Cortex of kidney (tissue), 1 donor: ENCODE measurements at places on chromosomes 6 and 20.

- no peak for DNase-seq
Observed at GRCh38 chr6:164294047-164294784, 879.7 kb downstream of the QKI start.

DNA sequence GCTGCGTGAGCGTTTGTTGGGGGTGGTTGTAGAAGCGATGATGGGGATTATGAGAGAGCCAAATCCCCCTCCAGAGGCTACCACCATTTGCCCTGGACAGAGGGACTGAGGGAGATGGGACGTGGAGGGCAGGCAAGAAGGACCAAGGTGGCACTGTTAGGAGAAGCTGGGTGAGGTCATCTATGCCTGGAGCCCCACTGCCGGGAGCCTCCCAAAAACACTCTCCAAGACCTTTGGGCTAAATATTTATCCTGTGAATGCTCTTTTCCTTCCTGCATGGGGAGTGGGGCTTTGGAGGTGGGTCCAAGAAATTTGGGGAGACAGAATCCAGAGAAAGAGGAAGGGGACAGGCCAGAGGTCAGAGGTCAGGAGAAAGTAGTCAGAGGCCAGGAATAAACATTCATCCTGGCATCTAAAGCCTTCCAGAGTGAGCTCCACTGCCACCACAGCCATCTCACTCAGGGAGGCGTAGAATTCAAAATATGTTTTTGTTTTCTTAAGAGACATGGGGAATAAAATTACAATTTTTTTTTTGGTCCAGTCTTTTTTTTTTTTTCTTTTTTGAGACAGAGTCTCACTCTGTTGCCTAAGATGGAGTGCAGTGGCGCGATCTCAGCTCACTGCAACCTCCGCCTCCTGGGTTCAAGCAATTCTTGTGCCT, 17.8 kb upstream of the PTGIS start:
- DNase-seq = no peak

DNA sequence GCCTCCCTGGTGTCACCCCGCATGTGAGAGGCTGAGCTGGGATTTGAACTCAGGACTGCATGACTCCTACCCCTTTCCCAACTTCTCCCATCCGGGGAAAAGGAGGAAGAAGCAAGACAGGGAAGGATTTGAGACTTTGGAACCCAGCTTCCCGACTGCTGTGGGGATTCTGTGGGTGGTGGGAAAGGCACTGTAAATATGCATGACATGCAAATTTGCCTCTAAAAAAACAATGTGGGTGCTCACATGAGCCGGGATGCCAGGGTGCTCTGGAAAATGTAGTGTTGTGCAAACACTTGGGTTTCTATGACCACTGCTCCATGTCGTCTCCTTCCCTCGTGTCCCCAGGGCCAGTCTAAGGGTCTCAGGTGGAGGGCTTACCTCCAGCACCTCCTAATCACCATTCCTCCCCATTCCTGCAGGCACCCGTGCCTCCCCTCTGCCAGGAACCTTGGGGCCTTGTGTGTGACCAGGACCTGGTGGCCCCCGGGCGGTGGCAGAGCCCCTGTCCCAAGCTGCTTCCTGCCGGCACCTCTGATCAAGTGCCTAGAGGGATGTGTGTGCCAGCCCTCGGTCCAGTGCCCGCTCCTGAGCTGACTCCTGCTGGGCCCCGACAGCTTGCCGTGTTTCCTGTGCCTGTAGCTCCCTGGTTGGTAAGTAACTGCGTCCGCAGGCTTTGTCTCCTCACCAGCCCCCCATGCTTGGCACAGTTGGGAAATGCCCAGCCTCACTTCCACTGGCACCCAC, 60.7 kb downstream of the DLGAP4 start:
- DNase-seq = no peak

- DNase-seq = no peak
Observed at GRCh38 chr6:53801022-53801421, 6.2 kb downstream of the LRRC1 start.
